ENCODE measurements at places on chromosomes 1 and 21. TPM values are rescaled to one million over a fixed set of nuclear protein-coding genes. Genes with fewer than 3 reads are reported as not detected.

The THEM4 gene
- total RNA-seq: 11.3 TPM

DNA sequence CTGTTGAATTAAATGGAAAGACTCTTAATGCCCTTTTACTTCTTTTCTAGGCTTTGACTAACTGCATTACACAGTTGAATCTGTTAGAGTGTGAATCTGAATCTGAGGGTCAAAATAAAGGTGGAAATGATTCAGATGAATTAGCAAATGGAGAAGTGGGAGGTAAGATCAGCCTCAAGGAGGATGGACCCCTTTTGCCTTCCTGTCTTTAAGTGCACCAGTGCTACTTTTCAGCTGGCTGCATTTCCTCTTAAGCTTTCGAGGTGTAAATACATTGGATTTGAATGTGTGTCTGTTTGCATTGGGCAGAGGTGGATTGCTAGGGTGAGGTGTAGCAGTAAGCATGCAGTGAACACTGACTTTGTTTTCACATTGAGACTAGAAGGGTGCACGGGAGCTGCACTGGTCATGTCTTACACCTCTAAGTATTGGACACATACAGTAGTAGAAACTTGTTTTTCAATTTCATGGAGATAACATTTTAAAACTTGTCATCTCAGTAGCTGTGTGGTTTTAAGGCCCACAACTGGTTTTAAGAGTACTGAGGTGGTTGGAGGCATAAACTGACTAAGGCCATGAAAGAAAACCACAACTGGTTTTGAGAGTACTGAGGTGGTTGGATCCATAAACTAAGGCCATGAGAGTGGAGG is 35.4 kb downstream of the MIA3 start:
- peak; percentile 39 for DNase-seq

The AADACL3 gene
- not detected for total RNA-seq

GRCh38 chr1:27632387-27633297 is 2.3 kb downstream of the FGR start:
- DNase-seq: no peak

DNA sequence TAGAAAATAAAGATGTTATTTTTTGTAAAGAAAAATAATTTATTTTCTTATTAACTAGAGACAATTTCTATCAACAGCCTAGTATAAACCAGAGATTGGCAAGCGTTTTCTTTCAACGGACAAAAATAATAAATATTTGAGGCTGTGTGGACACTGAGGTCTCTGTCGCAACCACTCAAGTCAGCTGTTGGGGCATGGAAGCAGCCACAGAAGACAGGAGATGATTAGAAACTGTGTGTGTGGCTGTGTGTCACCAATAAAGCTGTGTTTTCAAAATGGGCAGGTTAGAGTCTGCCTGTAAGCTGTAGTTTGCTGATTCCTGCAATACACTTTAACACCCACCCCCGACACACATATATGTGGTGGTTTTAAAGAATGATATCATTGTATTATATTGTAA is 200.6 kb upstream of the HMCN1 start:
- DNase-seq: no peak

GRCh38 chr21:42556476-42556875 is 42.8 kb downstream of the SLC37A1 start:
- no peak for DNase-seq

The LMOD1 gene
- total RNA-seq: 442 TPM

GRCh38 chr1:210132582-210132981 is 100.0 kb upstream of the SERTAD4 start:
- peak; percentile 14 for DNase-seq

DNA sequence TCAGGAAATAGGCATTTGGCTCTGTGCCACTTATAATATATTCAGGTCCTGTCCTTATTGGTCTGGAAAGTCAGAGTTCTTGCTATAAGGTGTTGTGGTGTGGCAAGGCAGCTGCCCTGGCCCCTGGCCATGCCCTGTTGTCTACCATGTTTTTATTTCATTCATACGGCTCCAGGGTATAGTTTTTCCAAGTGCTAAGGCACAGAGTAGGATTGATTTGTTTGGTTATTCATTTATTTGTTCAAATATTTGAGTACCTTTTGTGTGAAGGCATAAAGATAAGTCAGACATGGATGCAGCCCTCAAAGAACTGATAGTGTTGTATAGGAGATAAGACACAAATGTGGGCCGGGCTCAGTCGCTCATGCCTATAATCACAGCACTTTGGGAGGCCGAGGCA is 10.1 kb downstream of the ZBTB8B start:
- no peak for DNase-seq

- DNase-seq: no peak
Observed at GRCh38 chr1:228798035-228798434, 62.8 kb downstream of the RHOU start.

DNA sequence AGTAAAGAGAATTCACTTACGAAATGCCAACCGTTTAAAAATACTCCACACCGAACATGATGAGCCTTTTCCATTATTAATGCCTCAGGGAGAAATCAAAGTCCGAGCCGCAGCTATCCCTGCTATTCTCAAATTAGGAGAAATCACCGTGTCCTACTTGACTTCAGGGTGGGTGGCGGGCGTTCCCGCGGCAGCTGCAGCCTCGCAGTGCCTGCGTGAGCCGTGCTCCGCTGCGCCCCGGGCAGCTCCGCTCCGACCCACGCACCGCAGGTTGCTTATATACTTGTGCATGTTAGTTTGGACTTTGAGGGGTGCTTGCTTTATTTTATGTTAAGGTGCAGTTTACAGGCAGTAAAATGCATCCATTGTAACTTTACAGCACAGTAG is 35.6 kb upstream of the PCBP3 start:
- no peak for DNase-seq

DNA sequence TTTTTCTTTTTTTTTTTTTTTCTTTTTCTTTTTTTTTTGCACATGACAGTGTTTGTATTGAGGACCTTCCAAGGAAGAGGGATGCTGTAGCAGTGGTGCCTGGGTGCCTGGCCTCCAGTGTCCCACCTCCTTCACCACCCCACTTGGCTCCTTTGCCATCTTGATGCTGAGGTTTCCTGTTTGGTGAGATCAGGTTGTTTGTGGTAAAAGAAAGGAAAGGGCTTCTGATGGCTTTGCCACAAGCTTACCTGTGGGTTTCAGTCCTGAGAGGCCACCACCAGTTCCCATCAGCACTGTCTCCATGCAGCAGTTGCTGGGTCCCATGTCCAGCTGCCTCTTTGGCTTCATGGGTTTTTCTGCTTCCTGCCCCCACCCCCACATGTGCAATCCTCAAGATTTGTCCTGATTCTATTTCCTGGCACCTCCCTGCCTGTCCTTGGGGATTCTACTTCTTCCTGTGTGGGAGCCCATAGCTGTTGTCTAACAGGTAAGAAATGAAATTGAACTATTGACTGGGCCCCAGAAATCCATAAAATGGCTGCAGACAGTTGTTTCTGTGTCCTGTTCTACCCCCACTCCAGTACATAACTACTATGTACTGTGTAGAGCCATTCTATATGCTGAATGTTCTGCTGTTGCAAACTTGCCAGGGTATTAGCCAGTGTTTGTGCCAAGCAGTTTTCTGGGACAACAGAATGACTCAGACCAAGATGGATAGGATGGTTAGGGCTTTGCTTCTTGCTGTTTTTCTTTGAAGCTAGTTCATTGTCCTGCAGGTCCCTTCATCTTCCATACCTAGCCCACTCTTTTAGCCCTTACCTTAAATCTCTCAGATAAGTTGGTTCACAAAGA is 4.2 kb upstream of the CCDC28B start:
- DNase-seq: no peak

GRCh38 chr1:168865850-168866620 is 137.0 kb upstream of the DPT start:
- DNase-seq: no peak

- DNase-seq: no peak
Observed at GRCh38 chr21:42550817-42551216, 37.2 kb downstream of the SLC37A1 start.

The KCNH1 gene
- 0.81 TPM for total RNA-seq

The SPRR2E gene
- total RNA-seq: not detected

- DNase-seq: no peak
Observed at GRCh38 chr1:193111641-193112090, 6.5 kb upstream of the GLRX2 start.

The RIPPLY3 gene
- not detected for total RNA-seq

The AKT3 gene
- 12.6 TPM for total RNA-seq

GRCh38 chr1:230153641-230154296 is 86.7 kb downstream of the GALNT2 start:
- DNase-seq: no peak

The PARS2 gene
- total RNA-seq: 8.7 TPM

- peak; percentile 75 for DNase-seq
Observed at GRCh38 chr1:147890177-147890790, 12.3 kb upstream of the GJA8 start.

DNA sequence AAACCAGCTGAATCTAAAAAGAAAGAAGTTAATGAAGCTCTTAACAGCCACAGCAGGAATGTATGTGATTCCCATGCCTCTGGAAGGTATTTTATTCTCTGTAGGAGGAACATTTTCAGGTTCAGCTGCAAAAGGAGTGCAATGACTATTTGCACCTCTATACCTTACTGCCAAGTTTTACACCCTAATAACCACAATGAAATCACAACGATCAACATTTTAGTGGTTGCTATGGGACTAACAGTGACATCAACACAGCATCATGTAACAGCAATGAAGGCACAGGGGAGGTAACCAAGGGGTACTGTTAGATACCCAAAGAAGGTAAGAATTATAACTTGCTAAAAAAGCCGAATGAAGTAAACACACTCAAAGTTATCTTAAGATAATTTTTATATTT is 116.3 kb upstream of the HP1BP3 start:
- no peak for DNase-seq

The FAM229A gene
- total RNA-seq: 9.2 TPM

DNA sequence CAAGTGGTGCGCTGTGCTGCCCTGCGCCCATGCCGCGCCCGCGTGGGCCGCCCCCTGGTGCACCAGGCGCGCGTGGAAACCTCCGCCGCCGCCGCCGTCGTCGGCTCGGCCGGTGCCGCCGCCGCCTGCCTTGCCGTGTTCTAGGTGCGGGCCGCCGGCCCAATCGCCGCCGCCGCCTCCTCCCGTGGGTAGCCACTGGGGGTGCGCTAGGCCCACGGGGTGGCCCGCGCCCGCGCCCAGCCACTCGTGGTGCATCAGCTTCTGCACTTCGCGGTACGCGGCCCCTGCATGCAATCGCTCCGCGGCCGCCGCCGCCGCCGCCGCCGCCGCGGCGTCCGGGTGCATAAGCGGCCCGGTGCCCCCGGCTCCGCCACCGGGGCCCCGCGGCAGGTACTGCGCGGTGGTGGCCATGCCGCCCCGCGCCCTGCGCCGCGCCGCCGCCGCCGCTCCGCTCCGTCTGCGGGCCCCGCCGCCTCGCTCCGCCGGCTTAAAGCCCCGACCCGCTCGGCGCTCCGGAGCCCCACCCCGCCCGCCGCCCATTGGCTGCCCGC is at the start of gene POU3F1:
TSS of gene POU3F1 (minus strand) at position 461 of the 551 bp plus-strand sequence. CDS start at position 411, 50 bp downstream.
- no peak for DNase-seq

GRCh38 chr21:18550361-18550760 is 146.8 kb upstream of the TMPRSS15 start:
- no peak for DNase-seq

The PADI4 gene
- not detected for total RNA-seq

The ASB17 gene
- not detected for total RNA-seq

DNA sequence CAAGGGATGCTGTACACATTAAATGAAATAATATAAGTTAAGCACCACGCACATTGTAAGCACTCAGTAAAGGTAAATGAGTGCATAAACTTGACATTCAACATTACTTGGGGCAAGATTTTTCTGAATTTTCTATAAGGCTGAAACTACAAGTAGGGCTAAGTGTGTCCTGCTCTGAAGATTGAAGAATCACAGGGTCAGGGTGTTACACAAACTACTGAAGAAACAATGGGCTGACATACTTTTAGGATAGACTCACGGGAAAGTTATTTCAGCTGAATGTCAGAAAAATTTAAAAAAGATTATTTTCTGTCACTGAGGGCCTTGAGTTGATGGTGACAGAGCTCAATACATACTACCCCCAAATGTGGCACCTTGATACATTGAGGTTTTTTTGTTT is 644.2 kb upstream of the PLXNA2 start:
- no peak for DNase-seq

DNA sequence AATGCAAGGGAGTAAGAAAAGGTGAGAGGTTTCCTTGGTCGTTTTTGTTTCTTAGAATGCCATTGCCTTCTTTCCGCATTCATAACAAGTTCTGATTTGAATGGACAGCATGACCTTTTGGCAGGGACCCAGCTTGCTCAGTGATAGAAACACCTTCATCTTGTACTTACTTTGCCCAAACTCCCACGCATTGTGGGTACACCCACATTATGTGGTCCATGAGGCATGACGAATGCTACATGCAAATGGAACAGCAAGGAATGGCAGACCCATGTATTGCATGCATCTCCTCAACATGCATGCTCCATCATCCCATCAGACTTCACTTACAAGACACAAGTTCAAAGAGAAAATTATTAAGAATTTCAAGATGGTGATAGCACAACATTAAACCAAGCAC is 102.8 kb downstream of the CDC7 start:
- no peak for DNase-seq

DNA sequence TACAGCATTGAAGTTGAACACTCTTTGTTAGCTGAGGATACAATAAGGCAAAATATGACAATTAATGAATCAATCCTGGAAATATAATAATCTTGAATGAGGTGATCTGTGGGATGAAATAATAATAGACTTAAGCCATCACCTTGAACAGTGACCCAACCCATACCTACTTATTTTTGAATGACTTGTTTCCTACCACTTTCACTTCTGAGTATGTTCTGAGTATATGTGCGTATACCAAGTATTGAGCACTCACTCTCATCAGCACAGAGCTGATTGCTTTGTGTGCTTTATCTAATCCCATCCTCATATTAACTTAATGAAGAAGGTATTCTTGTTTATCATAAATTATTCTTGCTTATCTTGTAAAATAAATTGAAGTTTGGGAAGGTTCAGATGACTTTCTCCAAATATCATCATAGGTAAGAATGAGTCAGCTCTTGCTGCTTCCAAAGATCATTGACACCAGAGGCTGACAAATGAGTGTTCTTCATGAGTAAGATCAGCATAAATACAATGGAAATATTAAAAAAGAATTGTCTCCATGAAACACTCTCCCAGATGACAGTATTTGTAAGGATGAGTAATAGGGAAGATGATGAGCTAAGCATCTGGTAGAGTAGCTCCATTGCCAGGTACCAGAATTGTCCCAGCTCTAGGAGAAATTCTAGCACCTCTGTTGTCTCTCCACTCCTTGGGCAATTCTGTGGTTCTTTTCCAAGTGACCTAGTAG is 198.1 kb upstream of the KIAA0040 start:
- DNase-seq: no peak

DNA sequence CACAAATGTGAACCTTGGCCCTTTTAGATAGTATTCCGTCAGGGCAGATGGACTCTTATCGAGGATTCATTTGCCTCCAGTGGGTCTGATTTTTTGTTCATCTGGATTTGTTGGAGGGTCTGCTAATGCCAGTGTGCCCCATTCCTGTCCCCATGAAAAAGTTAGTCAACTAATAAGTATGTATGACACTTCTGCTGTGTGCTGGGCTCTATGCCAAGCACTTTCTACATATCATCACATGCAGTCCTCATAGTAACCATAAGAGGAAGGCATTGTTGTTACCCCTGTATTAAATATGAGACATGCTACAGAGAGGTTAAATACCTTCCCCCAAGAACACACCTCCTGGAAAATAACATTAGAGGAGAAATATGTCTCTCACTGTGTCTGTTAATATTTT is 46.6 kb upstream of the MAB21L3 start:
- DNase-seq: no peak

All from mucosa of descending colon (tissue), 3 donors.